ENCODE measurements at places on chromosomes 16 and 17.

DNA sequence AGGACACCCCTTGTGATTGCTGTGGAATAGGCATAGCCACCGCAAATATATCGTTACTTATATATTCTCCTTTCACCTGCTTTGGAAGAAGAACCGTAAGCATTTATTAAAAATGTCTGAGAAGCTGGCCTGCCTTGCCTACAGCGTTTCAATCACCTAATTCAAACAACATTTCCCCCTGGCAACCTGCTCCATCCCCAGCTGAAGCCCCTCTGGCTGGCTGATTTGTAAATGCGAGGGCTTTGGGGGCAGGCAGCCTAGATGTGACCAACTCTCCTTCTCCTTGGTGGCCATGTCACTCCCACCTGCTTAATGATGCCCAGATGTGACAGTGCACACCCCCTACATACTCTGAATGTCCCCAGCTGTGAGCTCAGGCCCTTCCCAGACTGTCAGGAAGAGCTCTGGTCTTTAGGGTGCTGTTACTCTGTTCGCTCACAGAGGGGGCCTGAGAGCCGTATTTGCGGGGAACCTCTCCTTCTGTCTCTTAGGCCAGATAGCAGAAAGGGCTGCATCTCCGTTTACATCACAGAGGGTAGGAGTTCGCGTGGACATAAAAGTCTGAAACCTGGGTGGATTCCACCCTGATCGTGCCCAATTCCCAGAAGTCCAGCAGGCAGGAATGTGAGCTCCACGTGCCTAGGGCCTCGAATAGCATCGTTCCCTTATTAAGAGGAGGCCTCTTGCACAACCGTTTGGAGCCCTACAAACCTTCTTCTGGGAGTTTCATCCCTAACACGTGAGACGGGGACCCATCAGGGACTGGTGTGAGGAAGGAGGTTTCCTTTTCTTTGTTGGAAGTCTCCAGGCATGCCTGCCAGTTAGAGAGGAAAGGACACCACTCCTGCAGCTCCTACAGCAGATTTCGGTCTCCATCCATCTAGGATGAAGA lies 2.4 kb upstream of the SDK2 start:
- no peak for DNase-seq

DNA sequence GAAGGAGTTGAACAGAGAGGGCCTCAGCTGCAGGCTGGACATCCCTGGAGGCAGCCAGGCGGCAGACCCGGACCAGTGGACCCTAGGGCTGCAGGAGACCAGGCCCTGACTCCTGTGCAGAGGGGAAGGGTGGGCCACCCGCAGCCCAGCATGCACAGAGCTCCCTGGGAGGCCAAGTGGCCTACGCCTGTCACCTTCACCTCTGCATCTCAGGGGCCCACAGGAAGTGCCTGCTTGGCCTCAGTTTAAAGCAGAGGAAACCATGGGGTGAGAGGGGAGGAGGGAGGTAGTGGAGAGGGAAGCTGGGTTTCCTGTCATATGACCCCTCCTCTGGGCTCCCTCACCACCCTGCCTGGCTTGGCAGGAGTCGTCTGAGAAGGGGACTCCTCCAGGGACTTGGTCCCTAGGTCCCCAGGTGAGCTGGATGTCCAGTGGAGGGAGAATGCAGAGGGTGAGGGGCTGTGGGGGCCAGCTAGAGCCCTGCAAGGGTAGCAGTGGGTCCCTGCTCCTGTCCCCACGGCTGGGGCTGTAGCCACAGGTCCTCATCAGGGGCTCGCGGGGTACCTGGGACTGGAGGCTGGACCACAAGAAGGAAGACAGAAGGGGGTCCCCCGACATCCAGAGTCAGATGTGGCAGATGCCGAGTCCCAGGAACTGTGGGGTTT lies at the start of gene TMC8:
Gene TMC8, plus strand, starts transcription at position 335 of the 665 bp plus-strand sequence. CDS start 818 bp downstream, outside the sequence.
- DNase-seq: no peak

- DNase-seq: no peak
Observed at GRCh38 chr17:47660064-47660492, 10.4 kb downstream of the KPNB1 start.

DNA sequence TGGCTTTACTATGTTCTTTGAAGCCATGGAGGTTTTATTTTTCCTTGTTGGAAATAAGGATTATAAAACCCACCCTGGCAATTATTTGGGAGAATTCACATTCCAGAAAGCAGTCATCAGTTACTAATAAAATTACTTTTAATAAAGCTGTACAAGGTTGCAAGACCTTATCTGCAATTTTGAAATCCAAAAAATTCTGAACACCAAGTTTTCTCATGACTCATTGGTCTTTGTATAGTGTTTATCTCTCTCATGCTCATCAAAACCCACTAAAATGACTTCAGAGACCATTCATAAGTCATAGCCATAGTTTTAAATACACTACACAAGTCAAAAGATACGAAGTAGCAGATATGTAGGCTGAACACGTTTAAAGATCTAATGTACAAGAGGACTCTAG lies 6.0 kb upstream of the KRT38 start:
- peak; percentile 88 for DNase-seq

- no peak for DNase-seq
Observed at GRCh38 chr16:79001156-79001967, 599.2 kb downstream of the MAF start.

GRCh38 chr16:55643161-55643970 lies 12.4 kb upstream of the SLC6A2 start:
- DNase-seq: no peak

- DNase-seq: no peak
Observed at GRCh38 chr17:66449418-66449977, 147.1 kb downstream of the PRKCA start.

- DNase-seq: no peak
Observed at GRCh38 chr16:1050516-1050915, 22.0 kb upstream of the SSTR5 start.

GRCh38 chr17:75319904-75320691 lies 30.9 kb upstream of the SLC25A19 start:
- DNase-seq: peak; percentile 96

DNA sequence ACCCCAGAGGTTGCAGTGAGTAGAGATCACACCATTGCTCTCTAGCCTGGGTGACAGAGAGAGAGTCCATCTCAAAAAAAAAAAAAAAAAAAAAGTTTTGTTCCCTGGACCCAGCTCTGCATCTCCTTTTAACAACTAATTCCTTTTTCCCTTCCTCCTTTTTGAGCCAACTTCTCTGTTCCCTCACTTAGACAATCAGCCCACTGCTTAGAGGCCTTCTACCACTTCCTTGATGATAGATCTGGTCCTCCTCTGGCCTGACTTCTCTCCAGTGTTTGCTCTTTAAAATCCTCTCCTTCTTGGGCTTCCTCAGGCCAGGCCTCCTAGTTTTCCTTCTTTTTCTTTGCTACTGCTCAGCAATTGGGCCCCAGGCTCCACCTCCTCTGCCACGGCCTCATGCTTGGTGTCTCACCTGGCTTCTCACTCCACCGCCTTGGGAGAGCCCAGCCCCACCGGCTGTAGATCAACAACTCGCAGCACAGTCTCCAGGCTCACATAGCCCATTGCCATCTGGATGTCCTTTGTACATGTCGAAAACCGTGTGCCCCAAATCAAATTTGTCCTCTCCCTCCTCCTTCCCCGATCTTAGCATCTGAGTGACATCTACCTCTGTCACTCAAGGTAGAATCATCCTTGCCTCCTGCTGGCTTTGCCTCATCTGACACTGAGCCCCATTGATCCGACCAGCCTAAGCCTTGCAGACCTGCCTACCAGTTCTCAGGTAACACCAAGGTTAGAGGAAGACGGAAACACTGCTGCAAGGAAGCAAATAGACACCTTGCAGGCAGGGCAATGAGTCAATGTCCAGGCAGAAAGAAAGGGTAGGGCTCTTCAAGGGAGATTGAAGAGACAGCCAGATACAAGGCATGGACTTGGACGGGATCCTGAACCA lies 17.4 kb downstream of the ARHGAP27 start:
- no peak for DNase-seq

DNA sequence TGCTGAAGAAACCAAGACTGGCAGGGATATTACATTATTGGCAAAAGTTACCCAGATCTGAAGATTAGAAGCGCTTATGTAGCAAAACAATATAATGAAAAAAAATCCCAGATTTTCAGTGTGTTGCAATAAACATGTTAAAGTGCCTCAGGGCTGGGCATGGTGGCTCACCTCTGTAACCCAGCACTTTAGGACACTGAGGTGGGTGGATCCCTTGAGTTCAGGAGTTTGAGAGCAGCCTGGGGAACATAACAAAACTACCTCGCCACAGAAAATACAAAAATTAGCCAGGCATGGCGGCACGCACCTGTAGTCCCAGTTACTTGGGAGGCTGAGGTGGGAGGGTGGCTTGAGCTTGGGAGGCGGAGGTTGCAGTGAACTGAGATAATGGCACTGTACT lies 6.8 kb downstream of the ZNF207 start:
- DNase-seq: no peak

DNA sequence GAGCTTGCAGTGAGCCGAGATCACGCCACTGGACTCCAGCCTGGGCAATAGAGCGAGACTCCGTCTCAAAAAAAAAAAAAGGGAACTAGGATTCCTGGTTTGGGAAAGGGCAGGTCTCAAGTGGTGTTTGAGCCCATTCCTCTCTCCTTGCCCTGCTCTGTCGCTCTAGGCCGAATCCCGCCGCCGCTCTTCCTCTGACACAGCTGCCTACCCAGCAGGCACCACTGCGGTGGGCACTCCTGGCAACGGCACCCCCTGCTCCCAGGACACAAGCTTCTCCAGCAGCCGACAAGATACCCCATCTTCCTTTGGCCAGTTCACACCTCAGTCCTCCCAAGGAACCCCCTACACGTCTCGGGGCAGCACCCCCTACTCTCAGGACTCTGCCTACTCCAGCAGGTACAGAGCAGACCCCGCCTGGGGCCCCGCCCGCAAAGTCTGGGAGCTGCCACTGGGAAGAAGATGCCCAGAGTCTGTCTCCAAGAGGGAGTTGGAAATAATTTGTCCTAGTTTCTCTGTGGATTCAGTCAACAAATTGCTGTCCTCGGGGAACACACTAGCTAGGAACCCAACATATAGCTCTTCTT lies 6.5 kb downstream of the SETD1A start:
- no peak for DNase-seq

DNA sequence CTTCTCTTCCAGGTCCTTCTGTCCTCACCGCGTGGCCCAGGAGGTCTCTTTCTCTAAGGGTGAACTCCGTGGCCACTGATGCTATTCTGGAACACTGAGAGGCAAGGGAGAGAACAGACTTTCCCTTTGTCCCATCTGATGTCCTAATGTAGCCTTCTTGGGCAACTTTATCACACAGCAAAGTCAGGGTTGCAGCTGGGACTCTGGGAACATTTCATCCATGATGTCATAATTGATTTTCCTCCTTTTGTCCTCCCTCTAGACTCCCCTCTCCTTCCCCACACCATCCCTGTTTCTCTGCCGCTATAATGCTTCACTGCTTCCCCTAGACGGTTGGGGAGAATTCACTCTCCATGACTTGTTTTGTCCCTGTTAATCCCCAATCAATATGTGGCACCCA lies 201.0 kb downstream of the SHISA9 start:
- DNase-seq: no peak

DNA sequence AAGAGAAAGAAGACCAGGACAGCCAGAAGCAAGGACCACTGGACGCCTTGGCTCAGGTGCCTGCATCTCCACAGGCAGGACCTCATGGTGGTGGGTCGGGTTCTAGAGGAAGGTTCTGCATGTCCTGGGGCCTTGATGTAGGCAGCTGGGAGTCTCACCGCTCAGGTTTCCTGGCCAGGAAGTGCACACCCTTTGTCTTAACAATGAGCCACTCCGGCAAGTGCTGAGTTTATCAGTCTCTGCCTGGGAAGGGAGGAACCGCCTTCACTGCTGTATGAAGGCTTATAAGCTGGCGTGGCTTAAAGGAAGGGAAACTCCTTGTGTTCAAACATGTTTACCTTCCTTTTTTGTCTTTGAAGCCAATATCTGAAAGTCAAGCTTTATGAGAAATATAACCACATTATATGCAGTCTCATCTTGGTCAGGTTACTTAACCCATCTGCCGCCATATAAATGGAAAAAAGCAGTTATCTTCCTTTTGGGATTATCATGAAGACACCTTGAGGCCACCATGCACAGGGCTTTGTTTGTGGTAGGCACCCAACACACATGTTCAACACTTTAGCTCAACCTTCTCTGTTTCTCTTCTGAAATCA lies at the start of gene ST6GALNAC1:
Gene ST6GALNAC1, minus strand, starts transcription at position 205 of the 596 bp plus-strand sequence. Its CDS starts 119 bp downstream, at position 86.
- no peak for DNase-seq
